ENCODE measurements at places on chromosomes 1 and 21.

DNA sequence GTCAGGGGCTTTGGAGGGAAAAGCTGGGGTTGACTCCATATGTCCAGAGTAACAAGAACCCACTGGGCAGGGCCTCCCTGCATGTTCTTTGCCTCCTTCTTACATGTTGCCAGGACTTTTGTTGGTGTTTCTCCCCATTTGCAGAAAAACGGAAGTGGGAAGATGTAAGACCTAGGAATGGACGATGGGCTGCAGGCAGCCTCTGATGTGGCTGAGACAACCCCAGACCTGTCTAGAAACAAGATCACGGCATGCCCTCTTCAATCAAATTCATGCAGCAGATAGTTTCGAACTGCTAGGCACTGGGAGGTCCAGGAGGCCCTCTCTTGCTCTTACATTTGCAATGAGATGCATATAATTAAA, 3.4 kb downstream of the FAM43B start:
- DNase-seq: no peak

GRCh38 chr1:237713916-237714315, 176.8 kb downstream of the ZP4 start:
- DNase-seq: peak; percentile 46

- no peak for DNase-seq
Observed at GRCh38 chr1:172926070-172926469, 124.7 kb downstream of the TNFSF18 start.

GRCh38 chr1:46508757-46509156, 19.1 kb downstream of the DMBX1 start:
- no peak for DNase-seq

DNA sequence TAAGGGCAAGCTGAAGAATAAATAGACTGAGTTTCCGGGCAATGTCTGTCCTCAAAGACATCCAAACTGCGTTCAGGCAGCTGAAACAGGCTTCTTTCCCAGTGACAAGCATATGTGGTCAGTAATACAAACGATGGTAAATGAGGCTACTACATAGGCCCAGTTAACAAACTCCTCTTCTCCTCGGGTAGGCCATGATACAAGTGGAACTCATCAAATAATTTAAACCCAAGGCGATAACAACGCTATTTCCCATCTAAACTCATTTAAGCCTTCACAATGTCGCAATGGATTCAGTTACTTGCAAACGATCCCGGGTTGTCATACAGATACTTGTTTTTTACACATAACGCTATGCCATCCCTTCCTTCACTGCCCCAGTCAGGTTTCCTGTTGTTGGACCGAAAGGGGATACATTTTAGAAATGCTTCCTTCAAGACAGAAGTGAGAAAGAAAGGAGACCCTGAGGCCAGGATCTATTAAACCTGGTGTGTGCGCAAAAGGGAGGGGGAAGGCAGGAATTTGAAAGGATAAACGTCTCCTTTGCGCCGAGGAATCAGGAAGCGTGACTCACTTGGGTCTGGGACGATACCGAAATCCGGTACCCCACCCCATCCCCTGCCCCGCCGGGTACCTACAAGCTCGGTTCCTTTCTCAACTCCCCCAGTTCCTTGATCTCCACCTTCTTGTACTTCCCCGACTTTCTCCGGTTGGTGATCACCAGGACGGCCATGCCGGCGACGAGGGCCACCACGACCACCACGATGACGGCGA, 1.3 kb downstream of the TACSTD2 start:
- no peak for DNase-seq

- DNase-seq: no peak
Observed at GRCh38 chr1:22217811-22218460, 75.0 kb upstream of the WNT4 start.

DNA sequence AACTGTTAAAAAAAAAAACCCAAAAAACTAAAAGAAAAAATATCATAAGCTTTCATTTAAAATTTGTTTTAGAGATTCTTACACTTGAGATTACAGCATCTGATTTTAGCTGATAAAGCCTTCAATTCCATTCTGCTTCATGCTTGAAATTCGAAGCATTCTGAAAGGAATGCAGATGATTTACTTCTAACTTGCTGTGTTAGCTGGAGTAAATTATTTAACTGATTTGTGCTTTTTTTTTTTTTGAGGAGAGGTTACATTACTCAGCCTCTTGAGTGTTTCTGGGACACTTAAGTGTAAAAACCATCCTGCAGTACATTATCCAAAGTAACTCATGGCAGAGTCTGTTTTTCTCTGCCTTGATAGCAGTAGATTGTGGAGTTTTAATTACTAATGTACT, 4.5 kb upstream of the TRIM67 start:
- no peak for DNase-seq

GRCh38 chr21:45709173-45709572, 65.6 kb downstream of the PCBP3 start:
- DNase-seq: no peak

- no peak for DNase-seq
Observed at GRCh38 chr1:21027805-21028204, 148.9 kb downstream of the EIF4G3 start.

DNA sequence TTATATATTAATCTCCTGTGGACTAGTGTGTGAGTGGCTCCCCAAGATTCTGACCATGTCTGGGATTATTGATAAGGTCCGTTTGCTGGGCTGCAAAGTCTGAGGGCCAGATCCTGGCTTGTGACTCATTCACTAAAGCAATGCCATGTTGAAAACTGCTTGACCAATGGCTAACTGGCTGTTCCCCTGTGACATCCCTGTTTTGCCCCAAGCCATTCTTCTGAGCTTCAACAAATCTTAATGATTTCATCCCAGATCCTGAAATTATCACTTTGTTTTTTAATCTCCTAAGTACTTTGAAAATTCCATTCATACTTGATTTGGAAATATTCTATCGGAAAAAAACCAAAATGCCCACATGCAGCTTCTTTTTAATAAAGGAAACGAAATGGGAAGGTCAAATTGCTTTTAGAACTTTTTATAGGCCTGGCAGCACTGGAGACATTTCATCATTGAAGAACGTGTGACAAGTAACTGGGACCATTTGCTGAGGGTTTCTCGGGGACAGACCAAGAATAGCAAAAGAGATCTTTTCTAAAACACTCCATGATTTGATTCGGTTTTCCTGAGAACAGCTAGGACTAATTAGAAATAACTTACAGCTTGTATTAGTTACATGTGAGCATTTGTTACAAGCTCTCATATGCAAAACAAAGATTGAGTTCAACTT, 121.3 kb downstream of the TGFB2 start:
- DNase-seq: no peak

DNA sequence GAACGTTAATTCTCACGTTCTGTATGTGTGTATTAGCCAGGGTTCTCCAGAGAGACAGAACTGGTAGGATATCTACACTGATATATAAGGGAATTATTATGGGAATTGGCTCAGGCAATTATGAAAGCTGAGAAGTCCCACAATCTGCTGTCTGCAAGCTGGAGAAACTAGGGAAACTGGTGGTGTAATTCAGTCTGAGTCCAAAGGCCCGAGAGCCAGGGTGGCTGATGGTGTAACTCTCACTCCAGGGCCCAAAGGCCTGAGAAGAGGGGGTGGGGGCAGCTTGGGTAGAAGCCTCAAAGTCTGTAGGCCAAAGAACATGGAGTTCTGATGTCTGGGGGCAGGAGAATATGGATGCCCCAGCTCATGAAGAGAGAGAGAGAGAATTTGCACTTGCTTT, 13.3 kb upstream of the VASH2 start:
- DNase-seq: no peak

DNA sequence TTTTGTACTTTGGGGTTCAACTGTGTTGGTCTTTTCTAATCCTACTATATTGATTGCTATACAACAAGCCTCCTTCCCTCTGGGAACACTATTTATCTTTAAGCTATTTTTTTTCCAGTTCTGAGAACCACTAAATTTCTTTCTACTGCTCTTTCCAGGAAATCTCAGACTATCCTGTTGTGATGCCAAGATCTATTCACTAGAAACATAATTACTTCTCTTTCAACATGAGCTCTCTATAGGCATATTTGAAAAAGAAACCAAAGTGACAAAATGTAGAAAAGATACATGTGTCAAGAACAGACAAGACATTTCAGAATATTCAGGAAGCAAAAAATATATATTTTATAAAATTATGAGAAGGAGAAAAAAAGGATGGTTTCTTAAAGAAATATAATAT, 82.9 kb downstream of the SLC44A5 start:
- no peak for DNase-seq

GRCh38 chr1:38113159-38113666, 66.6 kb upstream of the POU3F1 start:
- DNase-seq: no peak

- peak; percentile 72 for DNase-seq
Observed at GRCh38 chr1:116485071-116485735, 85.6 kb downstream of the CD58 start.

GRCh38 chr21:26916799-26917198, 50.1 kb downstream of the ADAMTS5 start:
- no peak for DNase-seq

DNA sequence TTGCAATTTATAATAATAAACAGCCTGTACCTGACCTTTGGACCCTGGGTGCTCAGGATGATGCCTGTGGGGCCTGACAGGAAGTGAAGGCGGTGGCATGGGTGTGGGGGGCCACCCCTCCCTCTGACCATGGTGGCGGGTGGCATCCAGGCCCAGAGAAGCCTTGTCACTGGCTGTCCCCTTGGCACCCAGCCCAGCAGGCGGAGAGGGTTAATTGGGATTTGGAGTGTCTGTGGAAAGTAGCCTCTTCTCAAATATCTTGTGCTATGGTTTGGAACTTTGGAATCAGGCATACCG, 20.5 kb downstream of the SOX13 start:
- DNase-seq: peak; percentile 55

GRCh38 chr1:5992814-5993555, 760 bp upstream of the NPHP4 start:
- DNase-seq: peak; percentile 95

GRCh38 chr1:15153842-15154479, 414 bp downstream of the TMEM51 start:
- DNase-seq: peak; percentile 71

GRCh38 chr1:70909262-70909822, 138.3 kb downstream of the PTGER3 start:
- DNase-seq: no peak

GRCh38 chr1:1213345-1214265, at the start of gene TNFRSF4:
Gene TNFRSF4 (minus strand): TSS chr1:1214153. CDS start chr1:1214127, 26 bp downstream.
- DNase-seq: no peak

DNA sequence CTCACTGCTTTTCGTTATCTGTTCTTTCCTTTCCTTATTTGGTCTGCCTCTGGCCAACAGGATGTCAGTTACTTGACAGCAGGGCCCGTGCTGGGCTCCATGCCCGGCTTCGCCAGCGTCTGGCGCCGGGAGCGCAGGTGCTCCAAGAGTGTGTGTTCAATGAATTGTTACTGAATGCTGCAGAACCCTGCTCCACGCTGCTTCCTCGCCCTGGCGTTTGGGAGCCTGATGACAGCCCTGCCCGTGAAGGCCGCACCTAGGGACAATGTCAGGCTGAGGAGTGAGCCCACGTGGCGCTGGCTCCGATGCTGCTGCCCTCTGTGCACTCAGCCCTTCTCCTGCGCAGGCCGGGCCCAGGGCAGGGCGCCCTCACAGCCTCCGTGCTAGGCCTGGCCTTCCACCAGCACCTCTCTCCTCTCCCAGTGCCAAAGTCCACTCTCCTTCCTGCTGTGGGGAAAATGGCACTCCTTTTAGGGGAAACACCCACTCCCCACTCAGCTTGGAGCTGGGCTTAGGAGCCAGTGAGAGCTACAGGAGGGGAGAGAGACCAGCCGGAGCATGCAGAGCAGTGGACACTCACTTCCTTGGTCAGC, 51.4 kb downstream of the ACBD3 start:
- peak; percentile 97 for DNase-seq

DNA sequence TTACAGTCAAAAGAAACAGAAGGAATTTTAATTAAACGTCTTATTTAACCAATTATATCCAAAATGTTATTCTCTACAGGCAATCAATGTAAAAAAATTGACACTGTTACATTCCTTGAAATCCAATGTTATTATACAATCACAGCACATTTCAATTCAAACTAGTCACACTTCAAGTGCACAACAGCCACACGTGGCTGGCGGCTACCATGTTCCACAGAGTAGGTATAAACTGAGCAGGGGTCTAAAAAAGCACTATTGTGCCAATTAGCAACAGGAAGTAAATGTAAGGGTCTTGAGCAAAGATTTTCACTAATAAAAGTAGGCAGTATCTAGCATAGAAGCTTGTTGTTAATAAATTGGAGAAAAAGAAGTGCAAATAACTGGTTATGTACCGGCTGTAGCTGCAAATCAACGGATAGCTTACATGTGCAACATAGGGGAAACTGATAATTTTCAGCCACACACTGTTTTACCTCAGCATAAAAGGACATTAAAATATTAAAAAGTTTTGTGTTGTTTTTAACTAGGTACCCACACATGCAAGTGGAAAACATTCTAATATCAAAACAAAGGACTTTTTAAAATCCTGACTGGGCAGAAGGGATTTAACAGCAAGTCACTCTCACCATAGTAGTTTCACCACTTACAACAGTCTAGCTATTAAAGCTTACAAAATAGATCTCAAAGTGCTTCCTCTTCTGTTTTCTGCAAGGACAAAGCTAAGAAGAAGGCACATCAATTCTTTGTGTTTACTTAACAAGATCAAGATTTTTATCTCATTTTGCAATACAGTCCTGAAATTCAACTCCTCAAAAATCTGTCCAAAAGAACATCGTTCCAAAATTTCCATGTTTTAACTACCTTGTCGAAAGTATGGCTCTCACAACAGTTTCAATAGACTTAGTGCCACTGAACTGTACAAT, 2.5 kb downstream of the CSDE1 start:
- DNase-seq: no peak

- no peak for DNase-seq
Observed at GRCh38 chr1:106956721-106957120, 99.8 kb upstream of the PRMT6 start.

DNA sequence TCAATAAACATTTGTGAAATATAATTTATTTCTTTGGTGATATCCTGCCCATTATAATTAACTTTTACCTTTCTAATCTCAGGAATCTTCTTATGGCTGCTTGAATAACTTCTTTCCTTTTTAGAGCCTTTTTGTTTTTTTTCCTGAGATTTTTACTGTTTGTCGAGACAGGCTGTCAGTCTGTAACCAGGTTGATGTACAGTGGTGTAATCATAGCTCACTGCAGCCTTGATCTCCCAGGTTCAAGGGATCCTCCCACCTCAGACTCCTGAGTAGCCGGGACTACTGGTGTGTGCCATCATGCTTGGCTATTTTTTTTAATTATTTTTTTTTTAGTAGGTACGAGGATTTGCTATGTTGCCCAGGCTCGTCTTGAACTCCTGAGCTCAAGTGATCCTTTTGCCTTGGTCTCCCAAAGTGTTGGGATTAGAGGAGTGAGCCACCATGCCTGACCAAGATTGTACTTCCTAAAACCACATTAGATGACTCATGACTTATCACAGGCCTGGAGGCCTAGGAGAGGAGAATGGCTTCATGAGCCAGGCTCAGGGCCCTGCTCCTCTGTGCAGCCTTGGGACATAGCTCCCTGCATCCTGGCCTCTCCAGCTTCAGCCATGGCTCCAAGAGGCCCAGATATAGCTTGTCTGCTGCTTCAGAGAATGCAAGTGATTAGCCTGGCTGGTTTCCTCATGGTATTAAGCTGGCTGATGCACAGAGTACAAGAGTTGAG, 48.6 kb downstream of the CTH start:
- no peak for DNase-seq

Data from NCI-H1092 treated with DMSO at 0.1 percent for 48 hours (cell line).